ENCODE measurements at places on chromosomes 3 and 15.

GRCh38 chr15:43376017-43376705 is 5.3 kb downstream of the TUBGCP4 start:
- peak; percentile 47 for DNase-seq

- DNase-seq, result no peak
These were observed 12.5 kb downstream of the CTSH start for GRCh38 chr15:78932258-78932808.

- DNase-seq, result no peak
These were observed 49.7 kb upstream of the GPD1L start for GRCh38 chr3:32056559-32057290.

DNA sequence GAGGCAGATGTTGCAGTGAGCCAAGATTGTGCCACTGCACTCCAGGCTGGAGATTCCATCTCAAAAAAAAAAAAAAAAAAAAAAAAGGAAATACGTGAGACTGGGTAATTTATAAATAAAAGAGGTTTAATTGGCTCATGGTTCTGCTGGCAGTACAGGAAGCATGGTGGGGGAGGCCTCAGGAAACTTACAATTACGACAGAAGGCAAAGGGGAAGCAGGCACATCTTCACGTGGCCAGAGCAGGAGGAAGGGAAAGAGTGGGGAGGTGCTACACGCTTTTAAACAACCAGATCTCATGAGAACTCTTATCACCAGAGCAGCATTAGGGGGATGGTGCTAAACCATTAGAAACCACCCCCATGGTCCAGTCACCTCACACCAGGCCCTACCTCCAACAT is 138.2 kb upstream of the IL12A start:
- no peak for DNase-seq

GRCh38 chr3:113747283-113748046 is 630 bp downstream of the ATP6V1A start:
- peak; percentile 52 for DNase-seq

DNA sequence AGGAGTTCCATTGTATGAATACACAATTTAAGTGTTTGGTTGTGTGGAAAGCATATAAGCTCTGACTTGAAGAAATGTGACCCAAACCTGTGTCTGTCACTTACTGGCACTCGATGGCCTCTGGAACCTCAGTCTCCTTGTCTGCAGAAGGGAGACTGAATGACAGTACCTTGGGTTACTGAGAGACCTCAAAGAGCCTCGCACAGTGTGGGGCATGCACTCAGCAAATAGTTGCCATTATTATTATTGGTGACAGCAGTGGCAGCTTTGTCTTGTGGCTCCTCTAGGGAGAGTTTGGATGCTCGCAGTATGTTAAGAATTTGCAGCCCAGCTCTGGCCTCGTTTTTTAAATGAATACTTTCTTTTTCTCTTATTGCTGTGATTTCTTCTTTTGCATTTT is 43.4 kb downstream of the EEFSEC start:
- DNase-seq, result no peak

- DNase-seq, result no peak
These were observed 34.9 kb upstream of the POLR2M start for GRCh38 chr15:57671636-57672035.

- DNase-seq, result no peak
These were observed 47.5 kb downstream of the FOXL2 start for GRCh38 chr3:138899351-138899991.

GRCh38 chr15:49622561-49622960 is 1.7 kb downstream of the DTWD1 start:
- no peak for DNase-seq

DNA sequence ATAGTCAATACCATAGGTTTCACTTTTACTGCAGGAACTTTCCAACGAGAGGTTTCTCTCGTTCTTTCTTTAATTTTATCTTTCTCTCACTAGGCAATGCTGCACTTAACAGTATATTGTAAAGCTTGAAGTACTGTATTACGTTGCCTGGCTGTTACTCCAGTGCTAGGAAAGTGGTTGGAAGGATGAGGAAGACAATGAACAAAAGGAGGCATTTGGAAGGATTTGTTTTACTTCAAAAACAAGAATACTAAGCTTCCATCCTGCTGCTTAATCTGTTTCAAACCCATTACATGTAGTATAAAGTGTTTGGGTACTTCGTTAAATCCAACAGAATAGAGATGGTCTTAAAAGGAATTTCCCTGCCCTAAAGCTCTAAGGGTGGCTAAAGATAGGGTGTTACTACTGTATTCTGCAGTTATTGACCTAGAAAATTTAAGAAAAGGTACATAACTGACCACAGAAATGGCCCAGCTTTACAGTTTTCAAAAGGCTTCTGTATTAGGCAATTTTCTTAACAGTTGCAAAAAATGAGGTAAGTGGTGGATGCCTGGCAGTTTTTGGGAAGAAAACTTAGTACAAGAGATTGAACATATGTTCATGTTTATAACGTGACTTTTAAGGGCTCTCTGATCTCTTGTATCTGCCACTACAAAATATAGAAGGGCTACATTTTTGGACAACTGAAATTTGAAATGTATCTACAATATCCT is 785 bp upstream of the IFT57 start:
- peak; percentile 53 for DNase-seq

GRCh38 chr3:179829401-179829800 is 176.6 kb downstream of the USP13 start:
- no peak for DNase-seq

DNA sequence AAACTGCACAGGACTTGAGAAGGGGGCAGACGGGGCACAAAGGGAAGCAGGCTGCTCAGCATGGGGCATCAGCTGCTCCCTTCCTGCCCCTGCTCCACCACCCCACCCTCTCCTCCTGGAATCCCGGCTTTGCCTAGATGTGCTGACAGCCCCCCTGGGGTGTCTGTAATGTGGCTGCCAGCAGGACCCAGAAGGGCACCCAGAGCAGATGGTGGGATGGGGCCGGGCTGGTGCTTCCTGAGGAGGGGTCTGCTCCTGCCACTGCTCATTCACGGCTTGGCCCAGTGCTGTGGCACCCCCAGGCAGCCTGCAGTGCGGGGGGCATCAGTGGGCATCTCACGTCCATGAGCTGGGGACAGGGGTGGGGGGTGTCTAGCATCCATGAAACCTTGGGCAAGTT is 10.2 kb downstream of the H1-8 start:
- peak; percentile 72 for DNase-seq

GRCh38 chr3:140913728-140914127 is 27.9 kb upstream of the SLC25A36 start:
- no peak for DNase-seq

GRCh38 chr3:52225452-52226228 is at the start of gene TLR9:
TLR9 (minus strand) TSS chr3:52225645; CDS start chr3:52225529, 116 bp downstream.
- peak; percentile 29 for DNase-seq

DNA sequence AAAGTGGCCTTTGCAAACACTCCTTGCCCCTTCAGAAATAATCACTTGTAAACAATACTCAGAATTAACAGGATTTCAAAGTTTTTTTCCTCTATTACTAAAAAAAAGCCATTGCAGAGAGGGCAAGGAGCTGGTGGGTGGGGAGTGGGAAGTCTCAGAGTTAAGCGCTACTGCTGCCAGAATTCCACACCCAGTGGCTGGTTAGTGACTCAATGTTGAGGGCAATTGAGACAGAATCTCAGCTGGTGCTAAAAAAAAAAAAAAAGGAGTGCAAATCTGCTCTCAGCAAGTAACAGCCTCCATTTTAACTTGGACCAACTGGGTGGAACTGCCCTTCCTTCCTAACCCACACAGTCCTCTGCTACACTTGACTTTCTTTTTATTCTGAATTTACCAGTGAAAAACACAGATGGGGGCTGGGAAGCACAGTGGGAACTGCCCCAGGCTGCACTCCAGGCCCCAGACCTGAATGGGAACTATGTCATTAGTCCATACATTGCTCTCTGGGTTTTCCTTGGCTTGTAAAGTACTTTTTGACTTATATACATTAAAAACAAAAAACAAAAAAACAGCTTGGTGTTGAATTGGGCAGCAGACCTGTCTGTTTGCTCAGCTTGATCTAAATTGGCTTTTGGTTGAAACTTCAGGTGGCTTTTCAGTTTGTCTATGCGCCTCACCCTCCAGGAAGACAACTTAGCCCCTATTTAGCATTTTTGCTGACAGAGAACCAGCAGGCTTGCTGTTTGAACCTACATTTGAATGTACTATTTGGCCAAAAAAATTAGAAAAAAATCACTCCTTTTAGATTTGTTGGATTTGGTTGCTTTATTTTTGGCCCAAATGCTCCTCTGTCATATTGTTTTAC is 357.8 kb upstream of the TBL1XR1 start:
- DNase-seq, result no peak

DNA sequence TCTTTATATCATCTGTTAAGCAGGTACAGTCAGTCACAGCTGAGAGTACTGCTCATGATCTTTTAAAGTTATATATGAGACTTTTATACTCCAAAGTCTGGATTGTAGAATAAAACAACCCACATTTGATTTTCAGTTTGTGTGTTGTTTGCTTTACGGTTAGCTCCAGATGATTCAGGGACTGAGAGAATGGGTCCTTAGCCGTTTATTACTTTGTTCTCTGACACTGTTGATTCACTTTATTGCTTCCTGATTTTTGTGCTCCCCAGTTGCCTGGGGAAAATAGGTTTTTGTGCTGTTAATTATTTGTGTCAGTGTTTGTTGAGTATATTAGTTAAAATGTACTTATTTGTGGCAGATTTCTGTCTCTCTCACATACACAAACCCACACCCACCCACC is 8.6 kb upstream of the EBLN2 start:
- DNase-seq, result no peak

DNA sequence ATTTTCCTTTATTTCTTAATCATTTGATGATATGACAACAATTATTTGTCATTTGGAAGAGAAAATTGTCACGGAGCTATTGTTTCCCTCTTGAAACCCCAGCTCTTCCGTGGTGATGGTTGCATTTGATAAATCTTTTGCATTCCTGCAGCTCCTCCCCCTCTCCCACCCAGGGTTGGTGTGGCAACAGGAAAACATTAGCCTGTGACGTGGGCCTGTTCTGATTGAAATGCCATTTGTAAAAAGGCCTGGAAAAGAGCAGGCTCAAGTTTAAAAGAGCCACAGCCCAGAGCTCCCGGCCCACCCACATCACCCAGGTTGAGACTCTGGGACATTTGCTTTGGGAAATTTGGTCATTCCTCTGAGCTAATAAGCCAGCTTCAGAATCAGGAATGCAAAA is 282.5 kb downstream of the RPLP1 start:
- DNase-seq, result no peak

All from NCI-H2171 treated with DMSO at 0.1 percent for 48 hours (cell line).